ENCODE measurements at places on chromosomes 3 and 15.

DNA sequence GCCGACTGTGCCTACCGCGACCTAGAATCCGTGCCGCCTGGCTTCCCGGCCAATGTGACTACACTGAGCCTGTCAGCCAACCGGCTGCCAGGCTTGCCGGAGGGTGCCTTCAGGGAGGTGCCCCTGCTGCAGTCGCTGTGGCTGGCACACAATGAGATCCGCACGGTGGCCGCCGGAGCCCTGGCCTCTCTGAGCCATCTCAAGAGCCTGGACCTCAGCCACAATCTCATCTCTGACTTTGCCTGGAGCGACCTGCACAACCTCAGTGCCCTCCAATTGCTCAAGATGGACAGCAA is 1.4 kb downstream of the ISLR start:
- DNase-seq = no peak

DNA sequence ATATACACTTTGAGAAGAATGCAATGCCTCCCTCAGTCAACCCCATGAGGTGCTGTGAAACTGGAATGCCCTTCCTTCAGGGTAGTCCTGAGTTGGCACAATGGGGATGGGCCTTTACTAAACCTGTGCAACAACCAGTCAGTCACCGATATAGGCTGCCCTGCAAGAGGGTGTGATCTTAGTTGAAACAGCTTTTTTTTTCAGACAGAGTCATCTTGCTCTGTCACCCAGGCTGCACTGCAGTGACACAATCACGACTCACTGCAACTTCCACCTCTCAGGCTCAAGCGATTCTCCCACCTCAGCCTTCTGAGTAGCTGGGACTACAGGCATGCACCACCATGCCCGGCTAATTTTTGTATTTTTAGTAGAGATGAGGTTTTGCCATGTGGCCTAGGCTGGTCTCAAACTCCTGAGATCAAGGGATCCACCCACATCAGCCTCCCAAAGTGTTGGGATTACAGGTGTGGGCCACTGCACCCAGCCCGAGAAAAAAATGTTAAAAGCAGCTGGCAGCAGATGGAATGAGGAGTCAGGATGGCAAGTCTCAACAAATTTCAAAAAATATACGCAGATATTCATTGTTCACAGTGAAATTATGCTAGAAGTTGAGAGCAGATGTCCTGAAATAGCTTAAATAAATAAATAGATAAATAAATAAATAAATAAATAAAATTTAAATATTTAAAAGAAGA is 31.8 kb downstream of the MYO5A start:
- no peak for DNase-seq

DNA sequence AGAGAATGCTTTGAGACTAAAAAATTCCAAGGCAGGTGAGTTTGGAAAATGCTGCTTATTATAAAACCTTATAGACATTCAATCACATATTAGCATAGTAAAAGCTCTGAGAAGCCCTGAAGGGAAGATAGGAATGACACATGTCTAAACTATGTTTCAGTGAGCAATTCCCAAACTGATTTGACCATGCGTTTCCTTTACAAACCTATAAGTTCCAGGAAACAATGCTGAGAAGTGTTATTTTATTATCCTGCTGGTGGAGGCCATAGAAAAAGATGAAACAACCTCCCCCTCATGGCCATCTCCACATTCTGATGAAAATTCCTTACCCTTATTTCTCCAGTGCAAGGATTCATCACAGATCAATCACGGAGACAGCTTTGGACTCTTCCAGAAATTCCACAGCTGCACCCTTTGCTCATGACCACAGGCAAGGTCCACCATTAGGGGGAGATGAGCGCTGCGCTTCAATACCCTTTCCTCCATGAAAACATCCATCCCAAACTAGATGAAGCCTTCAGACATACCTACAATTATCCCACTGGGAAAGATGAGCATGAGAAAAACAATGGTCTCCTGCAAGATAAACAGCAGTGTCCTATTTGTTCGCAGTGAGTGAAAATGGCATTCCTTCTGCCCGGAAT is 372.1 kb downstream of the MAGI1 start:
- DNase-seq = no peak

DNA sequence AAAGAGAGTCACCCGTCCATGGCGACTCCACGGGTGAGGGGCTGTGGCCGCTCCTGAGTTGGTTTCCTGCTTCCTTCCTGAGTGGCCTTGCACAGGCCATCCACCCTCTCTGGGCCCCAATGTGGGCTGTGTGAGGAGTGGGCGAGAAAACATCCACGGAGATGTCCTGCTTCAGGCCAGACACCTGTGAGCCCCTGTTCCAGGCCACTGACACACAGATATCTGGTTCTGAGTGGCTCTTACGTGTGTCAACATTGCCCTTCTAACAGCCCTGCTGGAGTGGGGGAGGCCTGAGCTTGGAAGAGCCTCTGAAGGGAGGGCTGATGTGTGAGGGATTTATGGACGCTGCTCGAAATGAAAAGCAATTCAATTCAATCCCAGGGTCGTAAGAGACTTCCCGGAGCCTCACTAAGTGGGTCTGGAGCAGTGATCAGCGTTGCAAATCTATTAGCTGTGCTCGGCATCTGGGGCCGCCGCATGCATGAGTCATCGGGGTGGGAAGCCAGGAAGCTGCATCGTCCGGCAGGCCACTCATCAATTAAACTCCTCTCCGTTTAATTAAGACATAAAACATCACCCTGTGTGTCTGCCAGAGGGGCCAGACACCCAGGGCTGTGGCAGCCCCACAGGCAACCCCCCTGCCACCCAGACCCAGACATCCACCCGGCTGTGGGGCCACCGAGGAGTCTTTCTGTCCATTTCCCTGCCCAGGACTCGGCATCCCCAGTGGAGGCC is 20.0 kb upstream of the PRR23E start:
- no peak for DNase-seq

DNA sequence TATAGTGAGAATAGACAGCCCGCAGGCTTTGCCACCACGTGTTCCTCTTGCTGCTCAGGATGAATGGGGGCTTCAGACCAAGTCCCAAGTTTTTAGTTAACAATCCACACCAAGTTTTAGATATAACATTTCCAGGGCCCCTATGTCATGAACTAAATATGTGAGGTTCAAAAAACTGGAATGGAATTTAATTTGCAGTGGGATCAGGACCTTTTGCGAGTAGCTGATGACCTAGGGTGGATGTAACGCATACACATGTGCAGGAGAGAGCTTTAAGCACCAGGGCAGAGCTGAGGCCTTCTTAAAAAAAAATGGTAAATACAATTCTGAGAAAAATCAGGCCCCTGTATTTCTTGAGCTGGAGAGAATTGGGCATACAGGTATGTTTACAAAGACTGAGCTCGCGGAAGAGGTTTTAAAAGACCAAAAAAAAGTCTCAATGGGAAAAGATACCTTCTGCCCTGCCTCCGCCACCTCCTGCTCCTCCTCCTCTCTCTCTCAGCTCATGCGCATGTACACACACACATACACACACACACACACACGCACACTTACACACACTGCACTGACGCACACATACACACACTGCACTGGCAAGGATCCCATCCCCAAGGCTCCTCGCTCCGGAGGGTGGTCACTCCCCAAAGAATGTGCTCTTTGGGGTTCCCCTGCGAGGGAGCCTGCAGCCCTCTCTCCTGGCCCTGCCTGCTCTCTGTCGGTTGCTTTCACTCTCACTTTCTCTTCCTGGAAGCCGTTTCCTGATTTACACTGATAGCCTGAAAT is 48.2 kb upstream of the IGF1R start:
- DNase-seq = no peak

GRCh38 chr3:144073698-144074097 is 102.1 kb downstream of the DIPK2A start:
- no peak for DNase-seq

DNA sequence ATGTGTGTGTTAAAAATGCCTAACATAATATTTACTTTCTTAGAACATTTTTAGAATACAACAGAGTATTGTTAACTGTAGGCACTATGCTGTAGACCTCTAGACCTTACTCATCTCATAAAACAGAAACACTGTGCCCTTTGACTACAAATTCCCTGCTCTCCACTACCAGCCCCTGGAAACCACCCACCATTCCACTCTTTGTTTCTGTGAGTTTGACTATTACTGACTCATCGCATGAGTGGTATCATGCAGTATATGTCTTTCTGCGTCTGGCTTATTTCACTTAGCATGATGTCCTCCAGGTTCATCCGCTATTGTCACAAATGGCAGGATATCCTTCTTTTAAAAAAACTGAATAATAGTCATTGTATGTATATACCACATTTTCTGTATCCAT is 216.7 kb upstream of the CFAP20DC start:
- no peak for DNase-seq

- DNase-seq = no peak
These were observed at the start of gene EPM2AIP1 for GRCh38 chr3:36992806-36993325. Gene EPM2AIP1 (minus strand): TSS chr3:36993131. CDS start chr3:36993077, 54 bp downstream.

DNA sequence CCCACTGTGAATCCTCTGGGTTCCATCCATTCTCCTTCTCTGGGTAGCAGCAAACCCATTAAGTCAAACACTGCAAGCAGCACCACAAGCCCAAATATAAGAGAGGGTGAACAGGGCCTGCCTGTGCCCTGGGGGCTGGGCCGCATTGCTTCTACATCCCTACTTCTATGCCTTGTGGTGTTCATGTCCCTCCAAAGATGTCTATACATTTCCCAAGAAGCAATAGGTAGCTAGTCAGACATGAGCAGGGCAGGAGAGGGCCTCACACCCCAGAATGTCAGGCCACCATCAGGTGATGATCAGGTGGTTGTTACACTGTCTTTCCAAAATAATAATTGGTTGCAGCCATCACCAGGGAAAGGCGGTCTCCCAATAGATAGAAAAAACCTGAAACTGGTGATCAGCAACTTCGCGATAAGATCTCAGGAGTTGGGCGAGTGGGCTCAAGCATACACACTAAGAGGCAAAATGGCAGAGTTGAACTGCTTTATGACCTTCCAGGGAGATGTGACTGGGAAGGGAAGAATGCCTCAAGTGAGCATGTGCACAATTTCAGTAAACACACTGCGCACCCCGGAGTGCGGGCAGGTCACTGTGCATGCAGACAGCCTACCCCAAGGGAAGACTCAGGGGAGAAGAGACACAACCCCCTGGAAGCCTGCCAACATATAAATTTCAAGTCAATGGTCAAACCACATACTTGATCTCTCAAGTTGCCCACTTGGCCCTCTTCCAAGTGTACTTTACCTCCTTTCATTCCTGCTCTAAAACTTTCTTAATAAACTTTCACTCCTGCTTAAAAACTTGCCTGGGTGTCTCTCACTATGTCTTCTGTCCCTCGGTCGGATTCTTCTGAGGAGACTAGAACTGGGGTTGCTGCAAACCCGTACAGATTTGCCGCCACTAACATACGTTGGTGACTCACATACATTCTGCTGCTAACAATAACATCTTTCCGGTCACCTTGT is 39.9 kb downstream of the KLF15 start:
- no peak for DNase-seq

DNA sequence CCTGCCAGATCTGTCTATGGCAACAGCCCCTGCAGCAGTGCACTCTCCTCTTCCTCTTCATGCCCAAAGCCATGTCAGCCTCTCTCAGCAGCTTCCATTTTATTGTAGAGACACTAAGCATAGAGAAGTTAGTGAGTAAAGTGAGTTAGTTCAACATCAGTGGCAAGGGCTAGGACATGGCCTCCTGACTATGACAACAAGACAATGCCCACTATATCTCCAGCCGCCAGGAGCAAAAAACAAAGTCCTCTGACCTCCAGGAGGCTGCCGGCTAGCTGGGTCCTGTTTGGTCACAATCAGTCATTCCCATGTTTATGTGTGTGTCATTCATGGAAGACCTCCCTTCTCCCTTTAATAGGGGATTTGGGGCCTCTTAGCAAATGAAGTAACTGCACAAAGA is 14.9 kb downstream of the NR1I2 start:
- DNase-seq = no peak

- no peak for DNase-seq
These were observed 349.3 kb upstream of the NR2F2 start for GRCh38 chr15:95981209-95981608.

- DNase-seq = no peak
These were observed 433.3 kb downstream of the RAP2B start for GRCh38 chr3:153595186-153595815.

DNA sequence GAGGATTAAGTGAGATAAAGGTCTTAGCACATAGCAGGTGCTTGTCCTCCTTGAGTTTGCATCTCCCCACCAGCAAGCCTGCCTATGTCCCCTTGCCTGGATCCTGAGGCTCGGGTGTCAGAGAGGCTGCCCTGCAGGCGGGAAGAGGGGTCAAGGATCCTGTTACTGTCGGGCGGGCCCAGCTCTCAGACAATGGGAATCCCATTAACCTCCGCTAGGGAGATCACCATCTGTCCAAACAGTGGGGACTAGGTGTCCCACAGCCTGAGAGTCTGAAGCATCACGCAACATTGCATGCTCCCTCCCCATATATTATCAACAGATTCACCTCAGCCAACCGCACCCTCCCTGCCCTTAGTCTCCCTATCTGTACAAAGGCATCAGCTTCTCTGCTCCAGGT is 151.4 kb downstream of the FBLN2 start:
- no peak for DNase-seq
